ENCODE measurements at places on chromosomes 6 and 20.

DNA sequence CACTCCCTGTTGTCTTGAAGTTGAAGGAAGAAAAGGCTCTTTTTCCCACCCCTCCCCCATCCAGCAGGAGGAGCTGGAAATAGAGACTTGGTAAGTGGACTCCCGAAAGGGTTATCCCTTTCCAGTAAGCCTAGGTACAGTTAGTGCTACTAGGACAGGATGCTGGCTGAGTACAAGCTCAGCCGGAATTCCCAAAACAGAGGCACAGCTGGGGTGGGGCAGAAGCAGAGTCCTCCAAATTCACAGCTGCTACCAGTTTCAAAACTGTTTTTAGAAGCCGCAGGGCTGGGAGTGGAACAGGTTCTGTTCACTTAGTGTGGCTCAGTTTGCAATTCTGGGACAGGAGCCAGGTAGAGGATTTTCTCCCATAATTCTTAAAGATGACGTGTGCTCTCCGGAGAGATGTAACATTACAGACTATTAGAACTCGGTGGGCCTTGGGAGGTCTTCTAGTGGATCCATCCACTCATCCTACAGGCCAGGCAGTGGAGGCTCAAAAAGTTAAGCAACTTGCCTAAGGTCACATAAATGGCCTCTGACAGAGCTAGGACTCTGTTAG lies 19.0 kb upstream of the UTRN start:
- no peak for DNase-seq

DNA sequence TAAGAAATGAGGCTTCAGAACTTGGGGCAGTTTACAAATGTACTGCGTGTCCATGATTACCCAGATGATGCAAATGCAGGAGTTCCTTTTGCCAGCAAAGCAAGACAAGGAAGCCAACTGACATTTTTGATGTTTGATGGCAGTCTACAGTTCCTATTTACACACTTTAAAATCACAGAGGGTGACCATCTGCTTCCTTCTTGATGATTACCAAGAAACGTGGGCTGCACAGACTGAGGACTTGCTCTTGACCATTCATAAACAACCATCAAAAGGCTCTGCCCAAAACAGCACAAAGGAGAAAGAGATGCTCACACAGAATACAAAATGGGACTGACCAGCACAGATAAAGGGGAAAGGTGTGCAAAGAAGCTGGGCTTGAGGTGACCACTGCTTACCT lies 79.8 kb upstream of the TRAF3IP2 start:
- no peak for DNase-seq

DNA sequence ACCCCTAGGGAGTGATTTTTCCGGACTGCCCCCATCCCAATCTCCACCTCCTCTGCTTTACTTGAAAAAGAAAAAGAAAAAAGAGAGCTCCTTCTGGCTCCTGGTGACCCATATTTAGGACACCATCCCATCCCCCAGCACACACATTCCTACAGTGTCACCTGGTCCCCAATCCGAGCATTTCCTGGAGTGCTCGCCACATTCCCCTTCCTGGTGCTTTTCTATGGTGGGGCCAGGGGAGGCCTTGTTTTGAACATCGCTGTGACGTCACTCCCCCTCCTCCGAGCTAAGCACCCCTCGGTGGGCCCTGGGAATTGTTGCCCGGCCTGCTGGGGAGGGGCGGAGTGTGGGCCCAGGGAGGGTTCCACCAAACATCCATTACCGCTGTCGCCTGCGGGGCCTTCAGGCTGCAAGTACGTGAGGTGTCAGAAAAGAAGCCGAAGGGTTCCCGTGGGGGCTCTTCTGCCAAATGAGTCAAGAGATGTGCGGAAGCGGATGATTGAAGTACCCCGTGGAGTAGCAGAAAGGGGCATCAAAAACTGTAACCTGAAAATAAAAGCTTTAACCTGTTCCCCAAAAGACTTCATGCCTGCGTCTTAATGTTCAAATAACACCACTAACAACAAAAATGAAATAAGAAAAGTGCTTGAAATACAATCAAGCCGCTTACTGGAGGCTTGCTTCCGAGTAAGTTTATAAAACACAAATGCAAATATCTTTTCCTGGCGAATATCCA lies 2.8 kb upstream of the FOXC1 start:
- DNase-seq: no peak

GRCh38 chr6:161220346-161220745 lies 53.5 kb downstream of the AGPAT4 start:
- DNase-seq: no peak

DNA sequence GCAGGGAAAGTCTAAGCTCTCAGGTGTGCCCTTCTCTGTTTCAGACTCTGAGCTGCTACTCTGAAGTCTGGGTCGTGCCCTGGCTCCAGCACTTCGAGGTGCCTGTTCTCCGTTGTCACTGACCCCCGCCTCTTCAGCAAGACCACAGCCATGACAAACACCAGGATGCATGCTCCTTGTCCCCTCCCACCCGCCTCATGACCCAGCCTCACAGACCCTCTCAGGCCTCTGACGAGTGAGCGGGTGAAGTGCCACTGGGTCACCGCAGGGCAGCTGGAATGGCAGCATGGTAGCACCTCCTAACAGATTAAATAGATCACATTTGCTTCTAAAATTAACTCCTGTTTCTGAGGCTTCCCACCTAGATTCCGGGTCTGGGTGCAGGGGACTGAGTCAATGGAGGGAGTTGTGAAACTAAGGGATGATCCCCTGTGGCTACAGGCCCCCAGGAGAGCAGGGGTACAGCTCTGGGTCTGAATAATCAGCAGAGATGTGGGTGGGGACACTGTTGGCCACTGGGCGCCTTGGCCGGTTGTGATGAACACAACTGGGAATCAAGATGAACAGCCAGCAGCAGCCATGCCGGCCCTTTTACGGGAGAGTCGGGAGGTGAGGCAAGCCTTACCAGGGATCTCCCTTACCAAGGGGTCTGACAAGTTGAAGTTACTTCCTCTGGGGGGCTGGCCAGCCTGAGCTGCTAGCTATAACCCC lies 10.7 kb downstream of the CST7 start:
- DNase-seq: no peak

- no peak for DNase-seq
Observed at GRCh38 chr6:29332676-29333075, 31.2 kb downstream of the OR14J1 start.

DNA sequence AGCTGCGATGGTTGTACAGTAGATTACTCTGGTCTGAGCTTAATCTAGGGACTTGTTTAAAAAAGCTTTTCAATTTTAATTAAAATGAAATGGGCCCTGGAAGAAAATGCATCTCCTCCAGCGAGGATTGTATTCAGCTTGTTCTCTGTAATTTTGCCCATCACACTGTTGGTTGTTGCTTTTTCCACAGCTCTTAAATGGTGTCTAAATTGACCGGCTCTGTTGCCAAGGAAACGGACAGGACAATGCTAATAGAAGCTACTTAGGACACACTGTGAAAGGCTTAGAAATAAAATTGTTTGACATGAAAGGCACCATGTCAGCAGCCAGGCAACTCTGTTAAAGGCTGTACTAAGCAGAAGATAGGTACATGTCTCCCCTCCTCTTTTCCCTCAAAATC lies 116.7 kb upstream of the NRSN1 start:
- DNase-seq: no peak

DNA sequence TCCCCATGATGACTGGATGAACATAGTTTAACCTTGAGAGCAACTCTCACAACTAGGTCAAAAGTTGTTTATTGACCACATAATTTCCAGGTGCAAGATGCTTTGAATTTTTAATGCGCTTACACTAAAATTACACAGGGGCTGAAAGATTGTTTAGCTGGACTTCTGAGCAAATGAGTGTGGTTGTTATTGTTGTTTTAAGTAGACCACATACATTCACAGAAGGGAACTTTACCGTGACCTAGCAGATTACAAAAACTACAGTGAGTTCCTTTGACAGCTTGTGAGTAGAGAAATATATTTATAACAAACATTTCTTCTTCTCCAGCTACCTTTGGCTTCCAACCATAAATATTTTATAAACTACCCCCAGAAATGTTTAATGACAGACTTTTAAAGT lies 178.9 kb downstream of the UST start:
- DNase-seq: no peak

DNA sequence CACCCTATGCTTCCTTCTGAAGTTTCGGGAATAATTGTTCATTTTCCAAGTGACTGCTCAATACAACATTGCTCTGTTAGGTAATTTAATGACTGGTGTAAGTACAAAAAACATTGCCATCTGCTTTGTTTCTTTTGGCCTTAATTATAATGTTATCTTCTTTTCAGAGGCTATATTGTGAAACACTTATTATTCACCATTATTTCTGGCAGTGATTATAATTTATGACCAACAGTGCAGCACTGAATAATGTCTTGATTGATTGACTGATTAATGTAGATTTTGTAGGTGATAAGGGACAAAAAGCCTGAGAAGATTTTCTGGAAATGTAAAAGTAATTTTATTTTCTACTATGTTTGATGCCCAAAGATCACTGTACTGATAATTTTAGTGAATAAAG lies 377.7 kb downstream of the PLCB1 start:
- DNase-seq: no peak

GRCh38 chr20:17343091-17343490 lies 116.3 kb downstream of the PCSK2 start:
- DNase-seq: no peak

- DNase-seq: no peak
Observed at GRCh38 chr6:161545741-161546140, 271.9 kb upstream of the AGPAT4 start.

- DNase-seq: no peak
Observed at GRCh38 chr6:3789896-3790558, 38.5 kb upstream of the PXDC1 start.

DNA sequence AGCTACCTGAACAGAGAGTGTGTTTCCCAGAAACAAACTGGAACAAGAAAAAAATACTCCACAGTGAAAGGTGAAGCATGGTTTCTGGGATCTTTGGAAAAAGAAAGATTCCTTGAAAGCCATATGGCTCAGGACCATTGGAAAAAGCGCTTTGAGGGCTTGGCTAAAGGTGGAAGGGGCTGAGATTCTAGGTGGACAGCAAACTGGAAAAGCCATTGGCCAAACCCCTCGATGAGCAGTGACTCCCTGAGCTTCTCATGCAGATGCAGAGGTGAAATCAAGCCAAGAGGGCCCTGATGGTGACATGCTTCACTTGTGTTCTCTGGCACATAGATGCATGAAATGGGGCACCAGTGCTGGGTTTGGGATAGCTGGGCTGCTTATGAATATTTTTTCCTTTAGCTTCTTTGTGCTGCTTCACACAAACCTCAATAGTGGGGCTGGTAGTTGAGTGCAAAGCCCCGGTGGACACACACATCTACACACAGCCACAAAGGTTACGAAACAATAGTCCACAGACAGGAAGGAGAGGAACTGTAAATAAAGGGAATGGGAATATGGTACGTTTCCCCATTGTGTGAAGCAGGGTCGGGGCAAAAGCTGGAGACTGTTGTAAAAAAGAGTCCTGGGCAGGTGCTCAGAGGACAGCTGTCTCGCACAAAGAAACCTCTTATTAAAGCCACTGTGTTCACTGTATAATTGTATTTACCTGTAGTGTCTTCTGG lies 117.8 kb downstream of the FOXA2 start:
- DNase-seq: no peak

DNA sequence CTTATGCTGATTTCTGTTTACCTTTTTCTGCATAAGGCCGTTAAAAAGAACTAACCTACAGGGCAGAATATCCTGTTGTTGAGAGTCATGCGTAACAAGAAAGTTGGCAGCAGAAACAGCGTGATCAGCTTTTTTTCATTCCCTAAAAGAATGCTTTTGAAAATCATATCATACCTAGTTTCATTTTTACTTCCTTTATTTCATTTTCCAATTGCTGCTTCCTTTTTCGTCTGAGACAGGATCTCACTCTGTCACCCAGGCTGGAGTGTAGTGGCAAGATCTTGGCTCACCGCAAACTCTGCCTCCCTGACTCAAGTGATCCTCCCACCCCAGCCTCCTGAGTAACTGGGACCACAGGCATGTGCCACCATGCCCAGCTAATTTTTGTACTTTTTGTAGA lies 4.1 kb downstream of the CALHM6 start:
- DNase-seq: no peak

Data from stimulated activated CD8-positive, alpha-beta memory T cell treated with anti-CD3 and anti-CD28 coated beads, Interleukin-7, amount 100 ng/mL, for 1 hour (primary cell).